ENCODE measurements at places on chromosomes 1 and 21.

DNA sequence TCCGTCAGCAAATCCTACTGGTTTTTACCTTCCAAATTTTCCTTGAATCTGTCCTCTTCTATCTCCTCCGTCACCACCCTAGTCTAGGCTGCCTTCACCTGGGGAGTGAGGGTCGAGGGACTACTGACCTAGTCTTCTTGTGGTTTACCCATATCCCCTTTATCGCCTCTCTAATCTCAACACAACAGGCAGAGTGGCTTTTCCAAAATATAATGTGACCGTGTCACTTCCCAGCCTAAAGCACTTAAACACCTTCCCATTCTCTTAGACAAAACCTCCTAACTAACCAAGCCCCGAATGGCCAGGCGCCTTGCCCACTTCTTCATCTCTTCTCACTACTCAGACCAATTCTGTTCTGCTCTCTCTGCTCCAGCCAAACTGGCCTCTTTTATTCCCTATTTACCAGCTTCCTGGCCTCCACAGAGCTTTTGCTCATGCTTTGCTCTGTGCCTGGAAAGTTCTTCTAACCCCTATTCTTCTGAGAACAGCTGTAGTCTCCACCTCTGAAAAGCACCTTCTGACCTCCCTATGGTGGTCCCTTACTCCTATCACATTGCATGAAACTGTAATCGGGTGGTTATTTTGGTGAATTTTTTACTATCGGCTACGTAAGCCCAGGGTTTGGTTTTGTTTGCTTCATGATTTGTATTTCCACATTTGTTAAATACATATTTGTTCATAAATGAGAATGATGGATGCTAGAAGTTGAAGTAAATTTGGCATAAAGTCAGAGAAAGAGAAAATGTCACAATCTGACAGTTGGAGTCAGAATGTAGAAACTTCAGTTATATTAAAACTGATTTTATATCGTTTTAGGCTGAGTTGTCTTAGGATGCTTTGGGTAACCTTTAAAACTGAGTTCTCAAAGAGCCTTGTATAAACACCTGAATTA is 1.2 kb upstream of the NBPF1 start:
- no peak overlapping the region for H3K27ac ChIP-seq
- H3K27me3 ChIP-seq = peaks cover 6% of the 10 kb centered on the region
- H3K4me1 ChIP-seq = no peaks in the 10 kb centered on the region
- no peak overlapping the region for H3K4me3 ChIP-seq

GRCh38 chr1:150235294-150235851 is 539 bp downstream of the ANP32E start:
- no peak overlapping the region for H3K4me3 ChIP-seq
- H3K27me3 ChIP-seq = no peaks in the 10 kb centered on the region
- H3K27ac ChIP-seq = peak overlapping the region; percentile 72

GRCh38 chr1:36787312-36787913 is 246.9 kb downstream of the GRIK3 start:
- no peak overlapping the region for H3K27ac ChIP-seq
- no peaks in the 10 kb centered on the region for H3K36me3 ChIP-seq
- no peak overlapping the region for H3K4me3 ChIP-seq
- H3K4me1 ChIP-seq = no peaks in the 10 kb centered on the region

- no peak overlapping the region for H3K4me3 ChIP-seq
- H3K27ac ChIP-seq = no peak overlapping the region
- H3K27me3 ChIP-seq = no peaks in the 10 kb centered on the region
Measured at GRCh38 chr1:154824179-154825000, 45.7 kb downstream of the KCNN3 start.

DNA sequence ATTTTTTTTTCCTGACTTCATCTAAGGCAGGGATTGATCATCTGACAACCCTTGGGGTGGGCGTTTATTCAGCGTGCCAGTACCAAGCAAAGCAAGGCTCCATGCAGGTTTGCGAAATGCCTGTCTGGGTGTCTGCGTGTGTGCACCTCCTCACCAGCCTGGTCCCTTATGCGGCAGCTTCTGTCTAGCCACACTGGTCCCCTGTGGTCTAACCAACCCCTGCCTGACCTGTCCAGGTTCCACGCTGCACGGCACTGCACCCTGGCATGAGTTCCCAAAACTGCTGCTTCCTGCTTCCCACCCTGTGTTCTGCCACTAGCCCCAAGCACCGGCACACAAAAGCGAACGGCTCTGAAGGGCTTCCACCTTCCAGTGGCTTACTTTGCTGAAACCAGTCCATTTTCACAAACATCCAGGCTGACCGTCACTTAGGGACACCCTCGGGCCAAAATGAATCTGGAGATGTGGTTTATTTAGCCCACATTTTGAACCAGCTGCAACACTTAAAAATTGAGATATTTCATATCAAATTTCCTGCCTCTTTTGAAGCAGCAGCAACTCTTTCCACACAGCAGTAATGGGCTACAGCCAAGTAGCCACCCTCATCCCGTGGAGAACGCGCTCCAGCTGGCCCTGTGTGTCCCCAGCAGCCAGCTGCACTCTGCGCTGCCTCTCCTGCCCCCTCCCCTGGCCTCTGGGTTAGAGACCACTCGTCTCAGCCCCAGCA is 55.7 kb downstream of the HLCS start:
- H3K27me3 ChIP-seq = no peaks in the 10 kb centered on the region
- H3K36me3 ChIP-seq = no peaks in the 10 kb centered on the region
- peaks cover 6% of the 10 kb centered on the region for H3K4me1 ChIP-seq
- no peak for DNase-seq
- no peak overlapping the region for H3K4me3 ChIP-seq

- H3K27ac ChIP-seq = no peak overlapping the region
- no peaks in the 10 kb centered on the region for H3K27me3 ChIP-seq
- H3K4me3 ChIP-seq = peak overlapping the region; percentile 64
Measured at GRCh38 chr1:23567996-23568607, 8.8 kb upstream of the ID3 start.
